ENCODE measurements at places on chromosomes 2 and 18.

DNA sequence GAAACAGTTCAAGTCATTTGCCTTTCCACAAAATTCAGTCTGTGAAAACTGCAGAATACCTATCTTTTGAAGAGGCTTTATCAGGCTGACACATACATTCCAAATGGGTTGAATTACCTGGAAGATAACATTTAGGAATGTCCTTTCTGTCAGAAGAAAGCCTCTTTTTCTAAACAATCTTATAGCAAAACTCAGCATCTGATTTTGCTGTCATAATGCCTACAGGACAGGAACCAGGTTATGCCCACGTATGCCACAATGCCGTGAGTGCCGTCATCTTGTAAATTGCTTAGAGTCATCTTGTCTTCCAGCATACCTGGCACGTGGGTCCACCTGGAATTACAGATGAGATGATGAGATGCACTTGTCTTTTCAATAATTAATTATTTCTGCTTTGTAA is 275.3 kb downstream of the ALPK2 start:
- DNase-seq, result no peak

GRCh38 chr2:47891369-47892337 is 14.6 kb downstream of the FBXO11 start:
- DNase-seq, result no peak

GRCh38 chr18:52341608-52342381 is 1.8 kb downstream of the DCC start:
- no peak for DNase-seq

DNA sequence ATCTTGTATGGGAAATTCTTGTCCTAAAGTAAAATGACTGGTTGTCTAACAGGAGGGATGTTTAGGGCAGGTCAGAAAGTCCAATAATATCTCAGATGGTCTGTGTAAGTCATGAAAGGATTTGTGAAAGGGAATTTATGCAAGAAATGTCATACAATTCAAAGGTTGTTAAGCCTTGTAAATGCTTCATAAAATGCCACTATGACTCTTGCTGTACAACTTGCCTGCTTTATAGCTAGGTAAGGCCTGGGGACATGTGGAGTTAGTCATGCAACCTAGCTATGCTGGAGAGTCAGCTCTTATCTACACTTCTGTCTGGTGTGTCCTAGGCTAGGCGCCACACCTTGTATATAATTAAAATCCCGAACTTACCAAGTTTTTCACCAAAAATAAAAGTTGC is 36.9 kb upstream of the VWA3B start:
- DNase-seq, result no peak

GRCh38 chr2:151096235-151096634 is 165.4 kb downstream of the RBM43 start:
- DNase-seq, result no peak

GRCh38 chr2:103005393-103005792 is 243.6 kb downstream of the TMEM182 start:
- no peak for DNase-seq

GRCh38 chr18:261398-262073 is 6.3 kb downstream of the THOC1 start:
- DNase-seq, result no peak

DNA sequence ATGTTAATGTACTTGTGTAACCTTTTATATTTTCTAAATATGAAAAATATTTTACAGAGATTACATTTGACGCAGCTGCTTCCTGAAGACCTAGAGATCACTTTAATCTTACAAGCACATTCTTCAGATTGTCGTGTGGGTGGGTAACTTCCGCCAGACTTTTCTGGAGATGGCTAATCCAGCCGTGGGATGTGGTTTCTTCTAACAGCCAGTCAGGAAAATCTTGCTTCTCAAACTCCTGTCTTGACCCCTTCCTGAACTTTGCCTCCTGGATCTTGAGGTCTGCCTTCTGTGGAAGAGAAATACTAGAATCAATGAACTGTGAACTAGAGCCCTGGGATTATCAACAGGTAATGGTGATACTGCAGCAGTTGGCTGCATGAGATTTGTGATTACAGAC is 401.6 kb upstream of the TNP1 start:
- no peak for DNase-seq
